ENCODE measurements at places on chromosomes 12 and 14.

GRCh38 chr12:103105971-103106597, 148.6 kb downstream of the ASCL1 start:
- no peak overlapping the region for H3K4me3 ChIP-seq
- no peaks in the 10 kb centered on the region for H3K36me3 ChIP-seq
- no peak overlapping the region for H3K27ac ChIP-seq

- peaks cover 11% of the 10 kb centered on the region for H3K4me1 ChIP-seq
- H3K27me3 ChIP-seq = no peaks in the 10 kb centered on the region
- H3K27ac ChIP-seq = no peak overlapping the region
- H3K36me3 ChIP-seq = peaks cover 39% of the 10 kb centered on the region
- H3K4me3 ChIP-seq = no peak overlapping the region
Measured at GRCh38 chr12:132813443-132813842, 15.2 kb downstream of the GOLGA3 start.

DNA sequence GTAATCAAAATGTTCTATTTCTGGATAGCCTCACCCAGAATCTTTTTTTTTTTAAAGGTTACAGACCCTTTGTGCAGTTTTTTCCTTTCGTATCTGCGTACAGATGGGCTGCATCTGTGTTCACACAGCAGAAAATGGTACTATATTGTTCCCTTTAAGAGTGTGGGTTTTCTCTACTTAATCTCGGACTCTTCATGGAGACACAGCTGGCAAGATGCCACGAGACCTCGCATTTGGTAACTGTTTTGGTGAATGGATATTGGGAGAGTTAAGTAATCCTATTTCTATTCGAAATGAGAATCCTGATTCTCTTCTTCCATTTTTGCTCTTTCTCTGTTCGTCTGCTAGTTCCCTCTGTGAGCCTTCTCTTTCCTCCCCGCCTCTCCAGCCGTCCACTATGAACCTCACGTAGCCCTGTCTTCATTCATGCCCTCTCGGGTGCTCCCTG, 85.7 kb downstream of the SAMD4A start:
- no peak for DNase-seq
- peak overlapping the region; percentile 99 for H3K27ac ChIP-seq
- no peaks in the 10 kb centered on the region for H3K27me3 ChIP-seq

GRCh38 chr12:120470150-120470784, 719 bp upstream of the SRSF9 start:
- peak overlapping the region; percentile 81 for H3K4me3 ChIP-seq
- H3K36me3 ChIP-seq = peaks cover 7% of the 10 kb centered on the region
- no peak for DNase-seq
- no peaks in the 10 kb centered on the region for H3K27me3 ChIP-seq
- H3K4me1 ChIP-seq = peaks cover 17% of the 10 kb centered on the region

- no peak overlapping the region for H3K27ac ChIP-seq
- peaks cover 26% of the 10 kb centered on the region for H3K4me1 ChIP-seq
- peak overlapping the region; percentile 73 for H3K4me3 ChIP-seq
Measured at GRCh38 chr12:123388951-123389559, 5.1 kb downstream of the KMT5A start.

GRCh38 chr12:6635375-6635855, 344 bp downstream of the LPAR5 start:
- no peak for DNase-seq
- no peak overlapping the region for H3K27ac ChIP-seq
- peaks cover 5% of the 10 kb centered on the region for H3K4me1 ChIP-seq
- no peaks in the 10 kb centered on the region for H3K36me3 ChIP-seq
- no peak overlapping the region for H3K4me3 ChIP-seq

GRCh38 chr14:101131451-101131916, 228.0 kb upstream of the RTL1 start:
- no peak overlapping the region for H3K27ac ChIP-seq
- no peak overlapping the region for H3K4me3 ChIP-seq
- H3K4me1 ChIP-seq = no peaks in the 10 kb centered on the region
- no peaks in the 10 kb centered on the region for H3K36me3 ChIP-seq
- H3K27me3 ChIP-seq = peaks cover 19% of the 10 kb centered on the region
- no peak for DNase-seq

DNA sequence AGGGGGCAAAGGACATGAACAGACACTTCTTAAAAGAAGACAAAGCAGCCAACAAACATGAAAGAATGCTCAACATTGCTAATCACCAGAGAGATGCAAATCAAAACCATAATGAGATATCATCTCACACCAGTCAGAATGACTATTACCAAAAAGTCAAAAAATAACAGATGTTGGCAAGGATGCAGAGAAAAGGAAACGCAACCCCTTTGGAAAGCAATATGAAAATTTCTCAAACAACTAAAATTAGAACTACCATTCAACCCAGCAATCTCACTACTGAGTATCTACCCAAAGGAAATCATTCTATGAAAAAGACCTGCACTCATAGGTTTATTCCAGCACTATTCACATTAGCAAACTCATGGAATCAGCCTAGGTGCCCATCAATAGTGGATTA, 25.6 kb downstream of the MDM1 start:
- H3K36me3 ChIP-seq = peaks cover 3% of the 10 kb centered on the region
- no peak overlapping the region for H3K4me3 ChIP-seq

- H3K4me1 ChIP-seq = peaks cover 2% of the 10 kb centered on the region
- no peak for DNase-seq
- H3K4me3 ChIP-seq = no peak overlapping the region
- H3K36me3 ChIP-seq = no peaks in the 10 kb centered on the region
Measured at GRCh38 chr12:101969-102878, 35.7 kb downstream of the IQSEC3 start.

DNA sequence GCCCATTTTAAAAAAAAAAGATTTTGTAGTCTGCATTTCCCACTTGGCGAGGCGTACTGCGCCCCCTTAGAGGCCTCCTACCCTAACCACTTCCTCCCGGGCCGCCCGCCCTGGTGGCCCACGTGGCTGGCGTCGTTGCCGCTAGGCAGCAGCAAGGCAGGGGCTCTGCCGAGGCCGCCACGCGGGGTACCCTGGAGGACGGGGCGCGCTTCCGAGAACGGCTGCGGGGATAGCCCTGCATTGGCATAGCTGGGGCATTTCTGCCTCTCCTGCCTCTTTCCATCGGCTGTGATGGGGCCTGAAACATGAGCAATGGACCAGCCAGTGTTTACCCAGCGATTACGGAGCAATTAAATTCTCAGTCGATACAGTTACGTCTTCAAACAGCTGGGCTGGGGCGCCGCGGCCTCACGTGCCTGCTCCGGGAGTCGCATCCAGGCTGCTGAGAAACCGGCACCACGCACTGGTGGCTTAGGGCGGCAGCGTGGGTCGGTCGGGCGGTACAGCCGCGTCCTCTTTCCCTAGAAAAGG, 38.0 kb downstream of the IQSEC3 start:
- H3K27ac ChIP-seq = no peak overlapping the region
- H3K27me3 ChIP-seq = peaks cover 13% of the 10 kb centered on the region
- no peak for DNase-seq
- no peaks in the 10 kb centered on the region for H3K36me3 ChIP-seq
- H3K4me1 ChIP-seq = no peaks in the 10 kb centered on the region

- H3K4me1 ChIP-seq = peaks cover 21% of the 10 kb centered on the region
- H3K4me3 ChIP-seq = no peak overlapping the region
- H3K27me3 ChIP-seq = no peaks in the 10 kb centered on the region
- H3K36me3 ChIP-seq = no peaks in the 10 kb centered on the region
- peak; percentile 35 for DNase-seq
- no peak overlapping the region for H3K27ac ChIP-seq
Measured at GRCh38 chr12:67714648-67715047, 66.1 kb downstream of the DYRK2 start.

DNA sequence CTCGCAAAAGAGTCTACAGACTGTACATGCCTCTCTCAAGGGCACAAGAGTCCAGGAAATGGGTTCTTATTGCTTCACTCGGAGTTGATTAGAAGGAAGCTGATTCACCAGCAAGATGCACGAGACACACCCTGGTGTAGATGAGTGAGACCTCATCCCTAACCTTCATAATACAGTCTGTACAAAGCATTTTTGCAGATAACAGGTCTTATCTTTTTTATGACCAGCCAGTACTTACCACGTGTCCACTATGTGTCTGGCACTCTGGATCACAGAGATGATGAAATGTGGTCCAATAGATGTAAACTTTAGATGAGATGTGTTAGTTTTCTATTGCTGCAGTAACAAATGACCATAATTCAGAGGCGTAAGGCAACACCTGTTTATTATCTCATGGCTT, 53.4 kb upstream of the PWP1 start:
- no peaks in the 10 kb centered on the region for H3K36me3 ChIP-seq
- no peak overlapping the region for H3K4me3 ChIP-seq
- no peak for DNase-seq
- H3K27ac ChIP-seq = no peak overlapping the region
- no peaks in the 10 kb centered on the region for H3K4me1 ChIP-seq

GRCh38 chr14:60561845-60562746, 53.1 kb downstream of the SIX6 start:
- peak; percentile 61 for DNase-seq
- no peaks in the 10 kb centered on the region for H3K27me3 ChIP-seq
- H3K36me3 ChIP-seq = no peaks in the 10 kb centered on the region

GRCh38 chr14:52043690-52044089, 25.2 kb downstream of the NID2 start:
- H3K27ac ChIP-seq = no peak overlapping the region
- H3K36me3 ChIP-seq = peaks cover 13% of the 10 kb centered on the region
- no peaks in the 10 kb centered on the region for H3K27me3 ChIP-seq
- no peak overlapping the region for H3K4me3 ChIP-seq

DNA sequence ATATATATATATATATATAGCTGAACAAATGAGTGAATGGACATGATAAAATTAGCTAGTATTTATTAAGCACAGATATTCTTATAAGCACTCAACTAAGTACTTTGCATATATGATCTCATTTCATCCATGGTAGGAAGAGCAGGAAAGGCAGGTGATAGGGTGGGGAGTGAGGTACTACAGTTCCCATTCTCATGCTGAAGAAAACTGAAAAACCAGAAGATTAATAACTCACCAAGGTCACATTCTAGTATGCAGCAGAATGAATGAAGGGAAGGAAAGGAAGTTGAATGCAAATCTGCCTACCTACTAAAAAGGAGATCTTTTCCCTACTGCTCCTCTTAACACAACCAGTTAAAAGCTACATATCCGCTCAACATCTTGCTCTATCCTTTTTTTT, 298.1 kb upstream of the TMPO start:
- H3K27me3 ChIP-seq = peaks cover 3% of the 10 kb centered on the region
- DNase-seq = no peak
- no peaks in the 10 kb centered on the region for H3K36me3 ChIP-seq
- H3K4me1 ChIP-seq = peaks cover 11% of the 10 kb centered on the region
- no peak overlapping the region for H3K4me3 ChIP-seq

GRCh38 chr12:70165450-70165849, 77.8 kb upstream of the CNOT2 start:
- H3K36me3 ChIP-seq = no peaks in the 10 kb centered on the region
- H3K27ac ChIP-seq = no peak overlapping the region
- H3K4me3 ChIP-seq = no peak overlapping the region
- no peaks in the 10 kb centered on the region for H3K27me3 ChIP-seq

GRCh38 chr12:24177889-24178288, 228.4 kb upstream of the SOX5 start:
- no peaks in the 10 kb centered on the region for H3K27me3 ChIP-seq
- no peak overlapping the region for H3K27ac ChIP-seq
- H3K4me3 ChIP-seq = no peak overlapping the region
- DNase-seq = no peak

DNA sequence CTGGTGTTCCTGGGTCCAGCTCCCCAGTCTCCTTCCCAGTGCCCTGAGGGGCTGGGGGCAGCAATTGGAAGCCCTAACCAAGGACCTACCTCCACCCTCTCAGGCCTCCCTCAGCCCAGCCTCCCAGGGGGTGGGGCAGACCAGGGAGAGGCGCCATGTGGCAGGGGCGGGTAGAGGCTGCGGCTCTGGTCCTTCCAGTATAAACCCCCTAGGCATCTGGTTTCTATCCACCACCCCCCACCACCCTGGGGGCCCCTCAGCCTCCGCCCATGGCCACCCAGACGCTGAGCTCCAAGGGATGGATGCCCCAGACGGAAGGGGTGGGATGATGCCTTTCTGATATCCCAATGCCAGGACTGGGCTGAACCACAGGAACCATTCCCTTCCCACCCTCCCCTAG, 2.8 kb upstream of the SP7 start:
- no peaks in the 10 kb centered on the region for H3K4me1 ChIP-seq
- H3K4me3 ChIP-seq = no peak overlapping the region
- no peaks in the 10 kb centered on the region for H3K36me3 ChIP-seq
- H3K27me3 ChIP-seq = peaks cover 34% of the 10 kb centered on the region

DNA sequence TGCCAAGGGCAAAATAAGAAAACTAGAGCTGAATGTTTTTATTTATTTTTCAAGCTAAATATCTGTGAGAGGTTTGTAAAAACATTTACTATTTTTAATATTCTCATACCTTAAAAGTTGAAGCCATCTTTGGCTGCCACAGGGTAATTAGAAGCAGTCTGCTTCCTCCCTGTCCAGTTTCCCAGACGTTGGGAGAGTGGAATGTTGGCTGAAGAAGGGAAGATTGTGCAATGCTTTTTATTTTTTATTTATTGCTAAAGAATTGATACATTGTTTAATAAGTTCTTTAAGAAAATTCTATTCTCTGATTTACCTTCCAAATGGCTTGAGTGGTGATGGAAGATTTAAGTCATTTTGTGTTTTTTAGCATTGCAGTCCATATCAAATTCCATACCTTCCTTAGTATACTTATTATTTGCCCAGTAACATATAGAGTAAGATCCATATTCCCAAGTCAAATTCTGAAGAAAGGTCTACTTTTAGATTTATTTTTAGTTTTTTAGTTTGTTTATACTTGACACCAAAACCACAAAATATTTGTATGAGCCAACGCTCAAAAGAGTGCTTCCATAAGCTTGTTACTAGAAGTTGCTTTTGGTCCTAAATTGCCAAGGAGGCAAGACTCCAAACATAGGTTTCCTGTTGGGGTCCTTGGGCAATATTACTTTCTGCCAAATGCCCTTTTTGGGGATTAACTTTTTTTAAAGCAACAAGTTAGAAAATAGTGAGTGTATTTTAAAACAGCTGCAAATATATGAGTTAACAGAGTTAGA, 124.0 kb upstream of the CPM start:
- no peak overlapping the region for H3K4me3 ChIP-seq
- no peaks in the 10 kb centered on the region for H3K36me3 ChIP-seq
- DNase-seq = peak; percentile 62
- no peak overlapping the region for H3K27ac ChIP-seq
- no peaks in the 10 kb centered on the region for H3K27me3 ChIP-seq
- peaks cover 21% of the 10 kb centered on the region for H3K4me1 ChIP-seq

GRCh38 chr12:123270214-123271000, 1.2 kb downstream of the CDK2AP1 start:
- H3K27ac ChIP-seq = peak overlapping the region; percentile 88
- peak; percentile 20 for DNase-seq
- H3K27me3 ChIP-seq = no peaks in the 10 kb centered on the region

DNA sequence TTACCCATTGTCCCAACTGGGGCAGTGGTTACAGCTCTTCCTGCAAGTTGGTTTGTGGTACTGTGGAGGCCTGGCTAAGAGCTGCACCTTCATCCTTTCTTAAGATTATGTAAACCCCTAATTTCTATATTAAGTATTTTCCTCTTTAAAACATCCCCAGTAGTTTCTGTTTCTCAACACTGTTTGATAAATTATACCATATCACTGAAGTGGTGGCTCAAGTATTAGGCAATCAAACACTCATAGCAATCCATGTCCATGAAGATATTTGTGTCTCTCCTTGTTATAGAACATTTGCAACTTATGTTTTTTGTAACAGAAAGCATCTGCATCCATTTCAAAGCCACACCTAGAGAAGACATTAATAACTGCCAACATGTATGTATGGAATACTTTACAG, 31.8 kb downstream of the ATXN3 start:
- DNase-seq = no peak
- no peaks in the 10 kb centered on the region for H3K27me3 ChIP-seq
- H3K4me3 ChIP-seq = no peak overlapping the region
- no peaks in the 10 kb centered on the region for H3K4me1 ChIP-seq
- H3K36me3 ChIP-seq = no peaks in the 10 kb centered on the region

- H3K27ac ChIP-seq = peak overlapping the region; percentile 47
- DNase-seq = no peak
- H3K4me3 ChIP-seq = peak overlapping the region; percentile 64
- peaks cover 22% of the 10 kb centered on the region for H3K27me3 ChIP-seq
- H3K36me3 ChIP-seq = no peaks in the 10 kb centered on the region
- peaks cover 28% of the 10 kb centered on the region for H3K4me1 ChIP-seq
Measured at GRCh38 chr14:60657456-60658210, 8.4 kb upstream of the SIX1 start.
